ENCODE measurements at places on chromosomes 1 and 21. TPM values are rescaled to one million over a fixed set of nuclear protein-coding genes. Genes with fewer than 3 reads are reported as not detected.

The SELL gene
- polyA plus RNA-seq: 876 TPM

The PEAR1 gene
- polyA plus RNA-seq: not detected

The CELA3A gene
- polyA plus RNA-seq: not detected

GRCh38 chr1:58895082-58895481 is 111.2 kb upstream of the JUN start:
- DNase-seq: no peak

DNA sequence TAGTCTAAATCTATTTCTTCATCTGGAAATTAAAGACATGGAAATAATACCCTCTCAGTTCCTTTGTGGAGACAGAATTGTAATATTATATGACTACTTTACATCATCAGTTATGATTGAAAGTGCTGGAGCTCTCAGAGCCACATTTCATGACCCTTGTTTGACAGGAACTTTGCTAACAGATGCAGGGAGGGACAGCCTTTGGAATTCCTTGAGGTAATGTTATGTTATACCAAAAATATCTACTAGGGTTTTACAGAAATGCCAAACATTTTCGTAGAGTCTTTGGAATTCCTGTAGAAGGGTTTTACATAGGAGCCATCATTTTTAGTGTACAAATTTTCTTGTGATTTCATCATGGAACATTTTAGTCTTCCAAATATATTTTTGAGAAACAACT is 57.4 kb upstream of the ADAMTS5 start:
- DNase-seq: no peak

GRCh38 chr1:206570529-206570928 is 41.7 kb downstream of the EIF2D start:
- no peak for DNase-seq

DNA sequence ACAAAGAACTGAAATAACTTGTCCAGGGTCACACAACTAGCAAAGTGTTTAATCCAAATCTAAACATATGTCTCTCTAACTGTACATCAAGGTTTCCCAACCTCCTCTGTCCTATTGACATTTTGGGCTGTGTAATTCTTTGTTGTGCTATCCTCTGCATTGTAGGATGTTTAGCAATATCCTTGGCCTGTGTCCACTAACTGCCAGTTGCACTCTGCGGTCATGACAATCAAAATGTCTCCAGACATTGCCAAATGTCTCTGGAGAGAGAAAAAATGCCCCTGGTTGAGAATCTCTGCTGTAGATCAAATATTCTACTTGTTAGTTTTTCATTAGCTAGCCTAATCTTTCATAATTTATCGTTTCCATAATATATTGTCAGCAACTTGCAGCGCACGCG is 353.4 kb upstream of the NEGR1 start:
- DNase-seq: no peak

GRCh38 chr1:71587961-71588360 is 507.1 kb upstream of the ZRANB2 start:
- no peak for DNase-seq

DNA sequence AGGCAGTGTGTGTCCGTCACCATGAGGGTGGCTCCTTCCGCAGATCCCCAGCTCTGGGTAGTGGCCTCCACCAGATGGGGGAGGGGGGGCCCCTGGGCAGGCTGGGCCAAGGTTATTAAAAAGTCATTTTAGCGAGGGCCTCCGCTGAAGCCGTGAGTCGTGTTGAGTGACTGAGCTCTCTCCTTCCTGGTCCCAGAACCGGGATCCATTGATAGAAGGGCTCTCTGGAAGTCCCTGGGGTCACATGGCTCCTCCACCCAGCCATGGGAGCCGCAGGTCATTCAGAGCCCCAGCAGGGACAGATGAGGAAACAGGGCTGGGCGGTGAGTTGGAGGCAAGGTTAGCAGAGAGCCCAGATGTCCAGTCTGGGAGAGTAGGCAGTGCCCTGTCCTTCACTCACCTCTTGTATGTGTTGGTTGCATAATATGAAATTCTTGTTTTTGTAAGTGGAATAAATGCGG is 12.9 kb downstream of the MIIP start:
- DNase-seq: no peak

DNA sequence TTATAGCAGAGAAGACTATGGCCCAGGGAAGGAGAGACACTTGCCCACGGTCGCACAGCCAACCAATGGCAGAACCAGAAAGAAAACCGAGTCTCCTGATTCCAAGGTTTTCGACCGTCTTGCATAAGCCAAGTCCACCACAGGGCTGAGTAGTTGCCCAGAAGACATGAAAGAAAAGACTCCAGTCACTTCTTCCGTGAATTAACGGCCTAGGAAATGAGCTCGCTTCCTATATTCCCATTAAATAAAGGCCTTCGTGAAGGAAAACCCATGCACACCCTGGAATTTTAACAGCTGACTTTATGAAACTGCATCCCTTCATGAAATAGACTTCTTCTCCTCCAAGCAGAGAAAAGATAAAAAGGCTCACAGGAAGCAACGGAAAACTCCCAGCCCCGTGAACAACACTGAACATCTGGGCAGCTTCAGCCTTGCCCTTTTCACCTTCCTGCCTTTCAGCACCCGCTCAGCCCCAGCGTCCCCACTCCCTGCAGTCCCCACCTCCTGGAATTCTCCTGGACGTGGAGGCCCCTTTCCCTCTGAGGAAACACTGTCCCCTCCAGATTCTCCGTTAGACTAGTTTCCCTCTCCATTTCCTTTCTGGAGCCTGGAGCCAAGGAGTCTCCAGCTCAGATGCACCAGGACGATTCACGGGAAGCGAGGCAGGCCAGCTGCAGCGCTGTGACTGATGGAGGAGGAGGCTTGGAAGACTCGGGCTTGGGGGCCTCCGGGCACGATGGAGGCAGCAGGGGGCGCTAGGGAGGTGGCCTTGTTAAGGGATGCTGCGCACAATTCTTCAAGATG is 2.7 kb upstream of the MYOC start:
- DNase-seq: peak; percentile 62

GRCh38 chr1:94773931-94774422 is 46.2 kb upstream of the SLC44A3 start:
- no peak for DNase-seq

DNA sequence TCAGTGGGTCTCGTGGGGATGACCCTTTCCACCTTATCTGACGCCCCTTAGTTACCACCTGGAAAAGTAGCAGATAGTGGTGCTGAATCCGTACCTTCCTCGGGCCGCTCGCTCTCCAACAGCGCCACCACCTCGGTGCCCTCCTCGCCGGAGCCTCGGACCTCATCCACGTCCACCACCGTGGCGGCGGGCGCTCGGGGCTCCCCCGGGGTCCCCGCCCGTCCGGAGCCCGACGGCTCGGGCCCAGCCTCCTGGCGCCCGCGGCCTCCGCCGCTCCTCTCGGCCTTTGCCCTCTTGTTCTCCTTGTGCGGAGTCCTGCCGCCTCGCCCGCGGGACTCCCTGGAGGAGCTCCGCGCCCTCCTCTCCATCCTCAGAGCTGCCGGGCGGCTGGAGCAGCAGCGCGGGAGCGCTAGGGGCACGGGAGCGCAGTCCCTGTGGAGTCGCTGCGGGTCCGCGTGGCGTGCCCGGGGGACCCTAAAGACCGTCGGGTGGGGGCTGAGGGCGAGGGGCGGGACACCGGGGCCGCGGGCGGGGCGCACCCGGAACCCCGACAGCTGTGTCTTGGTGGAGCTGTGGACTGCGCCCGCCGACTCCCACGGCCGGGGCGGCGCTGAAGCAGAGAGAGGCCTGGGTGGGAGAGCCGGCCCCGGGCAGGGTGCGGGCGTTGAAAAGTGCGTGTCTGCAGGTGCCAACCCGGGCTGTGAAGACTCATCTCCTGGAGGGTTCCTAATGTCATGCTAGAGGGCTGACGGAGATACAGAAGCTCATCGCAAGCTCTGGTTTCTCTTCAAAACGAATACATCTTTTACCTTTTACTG is at the start of gene NPHS2:
Gene NPHS2 (minus strand): TSS at position 452 of the 818 bp plus-strand sequence. CDS start 84 bp downstream, at position 368.
- no peak for DNase-seq

DNA sequence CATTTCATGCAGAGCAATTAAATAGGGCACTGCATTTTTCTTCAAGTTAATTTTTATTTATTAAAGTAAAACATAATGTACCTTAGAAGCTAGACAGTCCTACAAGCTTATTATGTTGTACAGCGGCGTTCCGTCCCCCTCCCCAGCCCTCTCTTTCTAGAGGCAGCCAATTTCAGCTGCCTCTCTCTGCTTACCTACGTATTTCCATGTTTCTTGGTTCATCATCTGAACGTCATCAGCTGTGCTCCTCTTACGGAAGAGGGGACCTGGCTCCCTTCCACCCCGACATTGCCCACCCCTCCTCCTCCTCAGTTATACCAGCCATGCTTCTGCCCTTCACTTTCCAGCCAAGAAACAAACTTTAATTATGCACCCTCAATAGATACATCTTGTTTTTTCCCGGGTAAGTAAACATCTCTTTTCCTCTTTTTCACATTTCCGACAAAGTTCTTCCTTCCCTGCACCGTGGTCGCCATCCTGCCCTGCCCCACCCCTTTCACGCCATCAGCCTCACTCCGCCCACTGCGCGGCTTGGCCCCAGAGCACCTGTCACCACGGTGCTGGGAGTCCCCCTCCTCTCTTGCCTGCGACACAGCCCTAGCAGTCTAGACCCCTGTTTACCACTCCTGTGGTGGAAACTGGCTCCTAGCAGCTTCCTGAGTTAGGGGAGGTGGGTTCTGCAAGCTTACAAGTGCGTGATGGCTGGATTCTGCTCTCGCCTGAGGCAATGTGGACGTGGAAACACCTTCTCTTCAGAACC is 57.9 kb downstream of the SLC37A1 start:
- no peak for DNase-seq

GRCh38 chr1:243926299-243926698 is 76.3 kb upstream of the AKT3 start:
- no peak for DNase-seq

DNA sequence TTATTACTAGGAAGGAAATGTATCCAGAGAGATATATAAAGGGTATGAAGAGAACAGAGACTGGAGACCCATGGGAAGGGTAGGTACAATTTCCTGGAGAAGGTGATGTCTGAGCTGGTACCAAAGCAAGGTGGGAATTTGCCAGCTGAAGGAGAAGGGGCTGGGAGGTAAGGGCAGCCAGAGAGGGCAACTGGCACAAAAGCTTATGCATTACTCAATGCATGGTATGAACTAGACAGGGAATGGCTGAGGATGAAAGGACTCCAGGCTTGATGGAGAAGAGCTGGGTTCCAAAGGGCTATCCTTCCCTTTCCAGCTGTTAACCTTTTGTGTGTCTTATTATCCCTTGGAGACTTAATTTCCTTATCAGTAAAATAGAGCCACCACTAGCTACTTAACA is 113.6 kb upstream of the GADD45A start:
- DNase-seq: no peak

GRCh38 chr1:1602968-1603506 is 3.1 kb upstream of the FNDC10 start:
- no peak for DNase-seq
